ENCODE measurements at places on chromosomes 5 and 9.

- peak; percentile 30 for DNase-seq
Measured at GRCh38 chr5:158485047-158485446, 614.7 kb downstream of the EBF1 start.

- DNase-seq, result no peak
Measured at GRCh38 chr9:15468145-15468544, 42.6 kb downstream of the PSIP1 start.

- DNase-seq, result no peak
Measured at GRCh38 chr9:18109675-18110074, 364.3 kb upstream of the ADAMTSL1 start.

GRCh38 chr9:78577156-78577906 lies 280.4 kb downstream of the PSAT1 start:
- DNase-seq, result no peak

GRCh38 chr9:124947727-124948391 lies 7.0 kb upstream of the GOLGA1 start:
- DNase-seq, result no peak

- DNase-seq, result peak; percentile 29
Measured at GRCh38 chr5:67065237-67065636, 131.4 kb downstream of the CD180 start.

- no peak for DNase-seq
Measured at GRCh38 chr9:134730761-134731496, 89.3 kb downstream of the COL5A1 start.

GRCh38 chr9:22159586-22159985 lies 150.5 kb upstream of the CDKN2B start:
- no peak for DNase-seq

DNA sequence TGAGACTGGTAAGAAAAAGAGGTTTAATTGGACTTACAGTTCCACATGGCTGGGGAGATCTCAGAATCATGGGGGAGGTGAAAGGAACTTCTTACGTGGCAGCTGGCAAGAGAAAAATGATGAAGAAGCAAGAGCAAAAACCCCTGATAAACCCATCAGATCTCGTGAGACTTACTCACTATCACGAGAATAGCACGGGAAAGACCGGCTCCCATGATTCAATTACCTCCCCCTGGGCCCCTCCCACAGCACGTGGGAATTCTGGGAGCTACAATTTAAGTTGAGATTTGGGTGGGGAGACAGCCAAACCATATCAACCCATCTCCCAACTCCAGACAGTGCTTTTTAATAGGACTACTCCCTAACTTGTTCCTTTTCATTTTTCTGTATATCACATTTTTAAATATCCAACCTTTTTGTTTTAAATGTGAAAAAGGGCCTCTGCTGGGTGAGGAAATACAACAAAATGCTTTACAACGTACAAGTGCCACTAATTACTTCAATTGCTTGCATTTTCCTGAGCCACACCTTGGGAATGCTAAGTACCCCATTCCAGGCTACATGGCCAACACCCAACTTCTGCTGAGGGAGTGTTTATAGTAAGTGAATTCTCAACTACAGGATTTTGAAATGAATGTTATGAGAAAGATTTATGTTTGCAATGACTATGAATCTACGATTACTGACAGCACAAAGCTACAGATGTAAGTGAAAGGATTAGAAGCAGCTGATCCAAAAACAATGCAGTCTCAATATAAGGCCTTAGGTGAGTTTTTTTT lies 294.1 kb upstream of the CD180 start:
- no peak for DNase-seq

DNA sequence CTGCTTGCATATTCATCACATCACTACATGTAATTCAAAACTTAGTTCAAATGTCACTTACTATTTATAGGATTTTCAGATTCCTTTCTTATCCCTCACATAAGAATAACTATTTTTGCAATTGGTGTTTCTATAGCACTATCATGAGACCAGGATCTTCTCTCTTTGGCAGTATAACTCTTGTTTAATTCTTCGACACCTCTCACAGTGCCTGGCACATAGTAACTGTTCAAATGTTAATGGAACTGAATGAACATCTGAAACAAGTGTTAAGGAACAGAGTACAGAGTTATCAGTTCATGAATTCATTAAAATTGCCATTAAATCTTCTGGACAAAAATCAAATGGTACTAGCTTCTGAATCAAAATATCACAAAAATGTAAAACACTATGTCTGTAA lies 40.0 kb downstream of the FBXL17 start:
- DNase-seq, result no peak

DNA sequence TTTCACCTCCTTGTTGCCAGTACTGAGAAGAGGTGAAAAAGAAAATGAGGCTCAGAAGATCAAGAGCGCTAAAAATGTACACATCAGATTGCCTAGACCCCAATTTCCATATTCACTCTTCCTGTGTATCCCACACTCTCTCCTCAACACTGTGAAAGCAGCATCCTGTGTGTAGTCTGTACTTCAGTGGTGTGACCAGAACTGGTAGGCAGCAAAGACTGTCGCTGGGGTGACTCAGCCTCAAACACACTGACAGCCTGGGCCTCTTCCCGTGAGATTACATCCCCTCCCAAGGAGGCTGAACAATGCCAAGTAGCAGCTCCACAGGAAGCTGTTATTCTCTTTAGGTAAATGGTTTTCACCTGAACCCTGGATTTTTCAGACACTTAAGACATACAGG lies 135.5 kb downstream of the CCDC192 start:
- no peak for DNase-seq

DNA sequence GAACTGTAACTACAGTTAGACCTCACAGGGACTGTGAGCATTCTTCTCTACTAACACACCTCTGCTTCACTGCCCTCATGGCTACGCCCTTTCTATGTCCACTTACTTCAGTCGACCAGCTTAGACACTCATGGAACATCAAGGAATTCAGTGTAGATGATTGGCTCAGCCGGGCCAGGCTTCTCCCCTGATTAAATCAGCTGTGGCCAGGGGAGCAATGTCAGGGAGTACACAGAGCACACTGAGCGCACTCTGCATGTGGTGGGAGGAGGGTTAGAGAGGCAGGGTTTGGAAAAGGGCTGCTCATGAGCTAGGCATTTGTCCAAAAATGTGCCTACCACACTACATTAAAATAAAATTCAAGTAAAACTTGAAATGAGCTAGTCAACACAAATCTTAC lies 400.5 kb downstream of the ARRDC3 start:
- no peak for DNase-seq

- no peak for DNase-seq
Measured at GRCh38 chr9:119986205-119986604, 593.8 kb downstream of the CDK5RAP2 start.

- DNase-seq, result no peak
Measured at GRCh38 chr5:134084570-134084969, 29.9 kb upstream of the TCF7 start.

DNA sequence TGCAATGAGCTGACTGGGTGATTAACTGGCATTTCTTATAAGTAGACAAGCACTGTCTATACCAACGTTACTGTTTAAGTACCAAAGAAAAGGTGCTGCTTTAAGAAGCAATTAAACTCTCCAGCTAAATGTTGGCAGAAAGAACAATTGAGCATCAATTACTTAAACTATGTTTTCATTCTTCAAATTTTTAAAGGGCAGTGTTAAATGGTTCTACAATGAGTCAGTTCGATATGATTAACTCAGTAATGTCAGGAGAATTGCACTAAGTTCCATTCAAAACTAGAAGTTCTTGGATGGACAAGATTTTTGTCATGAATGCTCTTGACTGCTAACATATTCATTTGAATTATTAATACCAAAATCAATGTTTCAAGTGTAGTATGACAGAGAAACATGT lies 593.7 kb downstream of the DNAH5 start:
- DNase-seq, result no peak

GRCh38 chr5:1247811-1248210 lies 22.6 kb downstream of the SLC6A18 start:
- DNase-seq, result peak; percentile 43

DNA sequence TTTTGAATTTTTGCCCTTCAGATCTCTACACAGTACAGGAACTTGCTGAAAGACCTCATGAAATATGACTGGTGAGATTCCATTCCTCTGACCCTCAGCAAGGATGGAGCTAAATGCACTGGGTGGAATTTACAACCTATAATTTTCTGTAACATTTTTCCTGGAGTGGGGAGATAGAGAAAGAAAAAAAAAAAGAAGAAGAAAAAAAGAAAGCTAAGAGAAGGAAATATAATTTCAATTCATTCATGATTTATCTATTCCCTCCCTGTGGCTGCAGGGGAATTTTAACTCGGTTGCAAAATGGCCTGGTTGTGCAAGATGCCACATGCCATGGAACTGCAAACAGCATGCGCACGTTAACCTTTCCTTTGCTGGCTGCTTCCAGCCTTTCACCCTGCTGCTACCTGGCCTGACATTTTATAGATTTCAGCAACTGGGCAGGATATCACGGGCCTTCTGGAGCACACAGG lies 155.4 kb downstream of the FSTL4 start:
- no peak for DNase-seq

DNA sequence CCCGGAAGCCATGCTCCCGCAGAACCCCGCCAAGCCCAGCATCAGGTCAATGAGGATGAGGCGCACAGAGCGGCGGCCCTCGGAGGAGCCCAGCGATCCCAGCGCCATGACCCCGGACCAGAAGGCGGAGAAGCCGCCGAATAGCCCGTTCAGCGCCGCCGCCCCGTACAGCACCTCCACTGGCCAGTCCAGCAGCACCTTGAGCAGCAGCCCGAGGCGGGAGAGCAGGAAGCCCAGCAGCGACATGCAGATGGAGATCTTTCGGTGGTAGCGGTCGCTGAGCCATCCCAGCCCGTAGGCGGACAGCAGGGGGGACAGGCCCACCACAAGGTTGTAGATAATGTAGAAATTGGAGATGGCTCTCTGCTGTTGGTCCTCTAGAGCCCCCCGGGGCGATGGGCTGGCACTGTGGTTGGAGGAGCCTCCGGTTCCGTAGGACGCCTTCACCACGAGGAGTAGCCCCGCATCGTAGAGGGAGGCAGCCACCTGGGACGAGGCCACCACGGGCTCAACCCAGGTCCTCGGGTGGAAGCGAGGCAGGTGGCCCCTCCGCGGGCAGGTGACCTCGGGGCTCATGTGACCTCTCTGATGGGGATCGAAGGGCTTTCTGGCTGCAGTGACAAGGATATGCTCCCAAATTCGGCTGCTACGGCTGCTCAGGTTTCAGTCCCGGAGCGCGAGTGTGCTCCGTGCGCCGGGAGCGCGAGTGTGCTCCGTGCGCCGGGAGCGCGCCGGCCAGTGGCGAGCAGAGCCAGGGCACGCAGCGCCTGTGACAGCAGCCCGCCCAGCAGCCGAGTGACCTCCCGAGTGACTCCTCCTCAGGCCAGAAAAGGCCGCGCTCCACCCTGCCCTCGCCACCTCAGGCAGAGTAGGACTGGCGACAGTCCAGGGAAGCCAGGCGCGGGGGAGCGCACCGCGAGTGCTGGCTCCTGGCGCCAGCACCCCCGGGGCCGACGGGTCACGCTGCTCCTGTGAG lies at the start of gene SLC46A2:
SLC46A2 (minus strand) TSS at position 771 of the 976 bp plus-strand sequence; CDS start at position 576, 195 bp downstream.
- DNase-seq, result no peak

DNA sequence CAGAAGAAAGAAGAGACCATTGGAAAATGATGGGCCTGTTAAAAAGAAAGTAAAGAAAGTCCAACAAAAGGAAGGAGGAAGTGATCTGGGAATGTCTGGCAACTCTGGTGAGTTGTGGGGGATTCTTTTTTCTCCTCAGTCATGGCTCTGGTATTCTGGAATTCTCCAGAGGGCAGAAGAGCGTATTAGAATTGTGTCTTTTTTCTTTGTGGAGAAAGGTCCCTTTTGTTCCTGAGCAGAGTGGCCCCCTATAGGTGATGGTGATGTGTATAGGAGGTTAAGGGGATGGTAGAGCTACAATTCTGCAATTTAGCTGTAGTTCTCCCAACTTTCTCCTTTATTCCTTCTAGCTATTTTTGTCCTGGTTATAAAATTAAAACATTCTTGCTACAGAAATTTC lies 1.6 kb upstream of the DHFR start:
- no peak for DNase-seq

GRCh38 chr5:164597293-164597900 lies 1092.0 kb downstream of the MAT2B start:
- DNase-seq, result no peak

DNA sequence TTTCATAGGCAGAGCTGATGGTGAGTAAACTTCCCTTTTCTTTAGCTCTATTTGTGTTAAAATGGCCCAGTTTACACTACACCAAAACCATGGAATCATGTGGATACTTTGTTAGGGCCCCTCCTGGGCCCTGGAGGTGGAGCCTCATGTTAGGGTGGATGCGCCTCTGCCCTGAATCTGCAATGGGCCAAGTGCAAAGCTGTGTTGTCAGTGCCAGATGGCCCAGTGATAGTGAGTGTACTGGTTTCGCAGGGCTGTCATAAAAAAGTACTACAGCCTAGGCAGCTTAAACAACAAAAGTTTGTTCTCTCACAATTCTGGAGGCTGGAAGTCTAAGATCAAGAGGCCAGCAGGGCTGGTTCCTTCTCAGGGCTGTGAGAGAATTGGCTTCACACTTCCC lies 64.8 kb downstream of the HSPA4 start:
- no peak for DNase-seq

DNA sequence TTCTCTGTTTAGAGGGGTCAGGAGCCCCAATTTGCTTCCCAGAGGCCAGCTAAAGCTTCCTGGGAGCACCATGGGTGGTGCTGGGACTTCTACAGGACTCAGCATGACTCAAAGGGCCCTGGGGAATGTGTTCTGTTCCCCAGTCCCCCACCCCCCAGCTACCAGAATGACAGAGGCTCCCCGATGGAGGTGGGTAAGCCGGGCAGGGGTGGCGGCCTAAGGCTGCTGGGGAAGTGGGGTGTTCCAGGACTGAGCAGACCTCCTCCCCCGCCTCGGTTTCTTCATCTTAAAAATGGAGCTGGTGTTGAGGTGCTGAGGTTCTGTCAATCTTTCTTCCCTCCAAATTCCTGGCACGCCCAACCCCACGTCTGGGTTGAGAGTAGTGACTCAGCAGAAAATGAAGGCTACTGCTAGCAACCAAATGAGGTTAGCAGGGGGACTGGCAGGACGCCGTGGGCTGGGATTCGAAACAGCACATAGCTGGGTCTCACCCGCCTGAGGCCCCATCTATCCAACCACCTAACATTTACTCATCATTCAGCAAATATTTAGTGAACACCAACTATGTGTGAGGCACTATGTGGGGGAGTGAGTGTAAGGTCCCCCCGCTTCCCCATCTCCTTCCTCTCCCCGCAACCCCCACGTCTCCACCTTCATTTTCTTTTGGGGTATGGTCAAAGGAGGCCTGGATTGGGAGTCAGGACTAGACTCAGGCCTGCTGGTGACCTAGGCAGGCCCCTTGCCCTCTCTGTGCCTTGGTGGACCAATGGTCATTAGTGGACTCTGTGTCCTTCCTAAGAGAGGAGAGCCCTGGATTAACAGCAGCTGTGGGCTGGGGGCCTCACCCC lies 50.2 kb downstream of the C9orf50 start:
- peak; percentile 61 for DNase-seq
